ENCODE measurements at places on chromosomes 13 and 19.

- no peak for DNase-seq
Observed at GRCh38 chr13:93525087-93525486, 298.5 kb downstream of the GPC6 start.

DNA sequence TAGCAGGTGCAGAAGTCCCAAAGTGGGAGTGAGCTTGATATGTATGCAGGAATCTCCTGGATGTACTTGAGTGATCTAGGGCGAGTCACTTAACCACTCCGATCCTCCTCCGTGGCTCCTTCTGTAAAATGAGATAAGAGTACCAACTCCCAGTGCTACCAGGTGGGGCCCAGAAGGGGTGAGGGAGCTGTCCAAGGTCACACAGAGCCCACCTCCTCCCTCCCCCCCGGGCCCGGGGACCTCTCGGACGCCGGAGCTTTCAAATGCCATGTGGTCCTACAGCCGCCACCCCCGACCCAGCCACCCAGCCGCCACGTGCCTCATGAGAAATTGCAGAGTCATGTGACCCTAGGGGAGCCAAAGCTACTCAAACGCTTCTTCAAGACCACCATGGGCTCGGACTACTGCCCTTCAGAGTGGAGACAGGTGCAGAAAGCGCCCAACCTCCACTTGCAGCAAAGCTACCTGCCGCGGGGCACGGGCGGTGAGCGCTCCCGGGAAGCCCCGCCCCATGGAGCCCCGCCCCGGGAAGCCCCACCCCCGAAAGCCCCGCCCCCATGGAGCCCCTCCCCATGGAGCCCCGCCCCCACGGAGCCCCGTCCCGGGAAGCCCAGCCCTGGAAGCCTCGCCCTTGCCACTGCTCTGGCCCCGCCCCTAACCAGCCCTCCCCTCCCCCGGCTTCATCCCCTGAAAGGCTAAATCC, 10.1 kb upstream of the ZNF358 start:
- DNase-seq = no peak

- no peak for DNase-seq
Observed at GRCh38 chr13:112671359-112671758, 18.5 kb upstream of the ATP11A start.

- DNase-seq = peak; percentile 63
Observed at GRCh38 chr19:40596608-40597328, 4.4 kb upstream of the LTBP4 start.

DNA sequence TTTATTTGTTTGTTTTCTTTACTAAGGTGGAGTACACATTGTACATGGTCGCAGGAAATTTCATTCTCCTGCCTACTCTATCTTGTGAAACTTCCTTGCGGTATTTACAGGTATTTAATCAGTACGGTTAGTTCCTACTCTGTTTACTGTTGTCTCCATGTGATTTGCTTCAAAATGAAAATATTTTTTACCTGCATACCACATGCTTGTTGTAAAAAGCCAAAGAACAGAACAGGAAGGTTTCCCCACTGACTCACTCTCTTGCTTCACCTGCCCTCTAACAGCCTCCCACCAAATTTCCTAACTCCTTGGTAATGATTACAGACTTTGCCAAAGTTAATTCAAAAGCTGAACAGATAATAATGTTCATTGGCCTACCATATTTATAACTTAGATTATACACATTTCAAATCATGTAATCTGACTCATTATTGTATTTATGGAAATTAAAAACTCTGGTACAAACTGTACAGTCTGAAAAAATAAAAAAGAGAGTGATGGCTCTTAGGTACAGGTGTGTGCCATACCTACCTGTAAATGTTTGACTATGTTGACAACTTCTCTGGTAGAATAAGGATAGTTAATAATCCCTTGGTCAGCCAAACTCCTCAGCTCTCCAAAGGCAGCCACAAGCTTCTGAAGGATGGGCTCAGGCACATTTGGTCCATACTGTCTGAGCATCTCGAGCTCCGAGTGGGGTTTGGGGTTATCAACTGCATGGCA, 239.9 kb downstream of the VWA8 start:
- DNase-seq = no peak

DNA sequence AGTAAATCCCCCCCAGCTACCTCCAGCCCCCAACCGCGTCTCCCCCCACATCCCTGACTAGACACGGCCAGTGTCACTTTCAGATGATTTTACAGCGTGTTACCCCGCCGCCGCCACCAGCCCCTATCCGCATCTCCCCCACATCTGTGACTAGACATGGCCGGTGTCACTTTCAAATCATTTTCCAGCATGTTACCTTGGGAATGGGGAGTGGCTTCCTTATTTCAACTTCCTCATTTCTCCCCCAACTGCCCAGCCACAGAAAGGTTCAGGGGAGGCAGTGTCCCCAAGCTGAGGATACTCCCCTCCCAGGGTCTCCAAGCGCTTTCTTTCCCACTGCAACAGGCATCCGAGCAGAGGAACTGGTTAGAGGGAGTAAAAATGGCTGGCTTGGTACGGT, 18.4 kb downstream of the ADGRL1 start:
- peak; percentile 38 for DNase-seq

GRCh38 chr19:56423276-56423984, 19.3 kb downstream of the ZNF583 start:
- no peak for DNase-seq

GRCh38 chr19:18531485-18531884, 9.6 kb upstream of the ELL start:
- no peak for DNase-seq

GRCh38 chr13:112209266-112209665, 142.3 kb downstream of the SOX1 start:
- no peak for DNase-seq

DNA sequence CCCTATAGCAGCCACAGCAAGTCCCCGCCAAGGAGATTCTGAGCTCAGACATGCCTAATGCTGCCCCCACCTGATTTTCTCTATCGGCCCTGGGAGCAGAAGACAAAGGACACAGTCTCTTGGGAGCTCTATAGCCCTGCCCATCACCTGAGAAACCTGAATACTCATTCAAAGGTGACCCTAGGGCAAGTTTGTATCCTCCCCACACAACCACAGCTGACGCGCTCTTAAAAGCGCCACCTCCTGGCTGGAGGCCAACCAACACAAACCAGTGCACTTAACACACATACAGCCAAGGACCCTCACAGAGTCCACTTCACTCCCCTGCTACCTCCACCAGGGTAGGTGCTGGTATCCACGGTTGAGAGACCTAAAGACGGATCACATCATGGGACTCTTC, 8.8 kb upstream of the IGFL4 start:
- no peak for DNase-seq

- no peak for DNase-seq
Observed at GRCh38 chr19:6735181-6735911, 2.0 kb downstream of the GPR108 start.

DNA sequence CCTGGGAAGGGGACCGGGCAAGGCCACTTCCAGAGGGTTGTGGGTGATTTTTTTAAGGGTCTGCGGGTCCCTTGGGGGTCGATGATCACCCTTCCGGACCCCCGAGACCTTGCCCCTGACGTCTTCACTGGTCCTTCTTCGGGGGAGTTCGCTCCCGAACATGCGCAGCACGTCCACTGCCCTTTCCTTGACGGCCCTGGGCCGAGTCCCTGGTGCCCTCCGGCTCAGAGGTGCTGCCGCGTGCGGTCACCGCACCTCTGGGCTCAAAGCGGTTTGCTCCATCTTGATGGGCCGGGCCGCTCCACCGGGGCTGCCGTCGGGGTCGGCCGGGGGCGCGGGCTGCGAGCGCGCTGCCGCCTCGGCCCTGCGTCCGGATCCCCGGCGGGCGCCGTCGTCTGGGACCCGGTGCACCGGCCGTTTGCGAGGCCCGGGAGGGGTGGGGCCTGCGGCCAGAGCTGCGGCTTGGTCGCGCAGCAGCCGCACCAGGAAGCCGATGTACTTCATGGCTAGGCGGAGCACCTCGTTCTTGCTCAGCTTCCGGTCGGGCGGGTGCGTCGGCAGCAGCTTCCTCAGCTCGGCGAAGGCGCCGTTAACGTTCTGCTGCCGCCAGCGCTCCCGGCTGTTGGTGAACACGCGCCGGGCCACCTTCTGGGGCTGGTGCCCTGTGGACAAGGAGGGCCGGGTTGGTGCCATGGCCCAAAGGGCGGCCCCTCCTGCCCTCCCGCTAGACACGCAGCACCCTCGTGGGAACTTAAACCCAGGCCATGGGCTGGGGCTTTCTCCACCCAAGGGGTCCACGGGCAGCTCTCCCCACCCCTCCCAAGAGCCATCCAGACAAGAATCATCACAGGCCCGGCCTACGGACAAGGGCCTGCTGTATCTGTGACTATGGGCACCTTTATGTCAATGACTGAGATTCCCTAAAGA, 3.3 kb downstream of the LYL1 start:
- peak; percentile 89 for DNase-seq

GRCh38 chr13:40137400-40137799, 481.9 kb downstream of the COG6 start:
- DNase-seq = no peak

DNA sequence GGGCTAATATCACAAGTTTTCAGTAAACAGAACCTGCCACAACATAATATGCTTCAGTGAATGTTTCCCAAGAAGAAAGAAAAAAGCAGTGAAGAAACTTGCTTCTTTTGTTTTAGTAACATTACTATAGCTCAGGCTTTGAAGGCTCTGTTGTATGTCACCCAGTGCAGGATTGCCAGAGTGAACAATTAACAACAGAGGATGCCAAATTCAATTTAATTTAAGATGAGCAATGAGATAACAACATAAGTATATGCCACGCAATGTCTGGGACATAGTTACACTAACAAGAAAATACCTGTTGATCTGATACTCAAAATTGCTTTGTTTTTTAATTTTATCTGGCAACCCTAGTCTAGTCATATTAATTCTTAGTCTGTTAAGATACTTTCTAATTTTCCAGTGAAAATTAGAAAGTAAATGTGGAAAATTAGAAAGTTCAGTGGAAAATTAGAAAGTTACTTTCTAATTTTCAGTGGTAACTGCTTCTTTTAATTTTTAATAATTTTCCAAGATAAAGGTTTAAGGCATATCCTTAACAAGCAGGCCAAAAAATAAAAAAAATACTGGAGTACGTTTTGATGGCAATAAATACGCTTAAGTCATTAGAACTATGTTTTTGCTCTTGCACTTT, 336.3 kb downstream of the SLITRK6 start:
- DNase-seq = no peak
